RWPE1 (cell line): ENCODE measurements at places on chromosomes 11 and 22.
A peak's percentile ranks its signal among the peaks of the same experiment; 100 is the strongest.

GRCh38 chr11:112874980-112875379, 86.2 kb upstream of the NCAM1 start:
- no peak for DNase-seq

DNA sequence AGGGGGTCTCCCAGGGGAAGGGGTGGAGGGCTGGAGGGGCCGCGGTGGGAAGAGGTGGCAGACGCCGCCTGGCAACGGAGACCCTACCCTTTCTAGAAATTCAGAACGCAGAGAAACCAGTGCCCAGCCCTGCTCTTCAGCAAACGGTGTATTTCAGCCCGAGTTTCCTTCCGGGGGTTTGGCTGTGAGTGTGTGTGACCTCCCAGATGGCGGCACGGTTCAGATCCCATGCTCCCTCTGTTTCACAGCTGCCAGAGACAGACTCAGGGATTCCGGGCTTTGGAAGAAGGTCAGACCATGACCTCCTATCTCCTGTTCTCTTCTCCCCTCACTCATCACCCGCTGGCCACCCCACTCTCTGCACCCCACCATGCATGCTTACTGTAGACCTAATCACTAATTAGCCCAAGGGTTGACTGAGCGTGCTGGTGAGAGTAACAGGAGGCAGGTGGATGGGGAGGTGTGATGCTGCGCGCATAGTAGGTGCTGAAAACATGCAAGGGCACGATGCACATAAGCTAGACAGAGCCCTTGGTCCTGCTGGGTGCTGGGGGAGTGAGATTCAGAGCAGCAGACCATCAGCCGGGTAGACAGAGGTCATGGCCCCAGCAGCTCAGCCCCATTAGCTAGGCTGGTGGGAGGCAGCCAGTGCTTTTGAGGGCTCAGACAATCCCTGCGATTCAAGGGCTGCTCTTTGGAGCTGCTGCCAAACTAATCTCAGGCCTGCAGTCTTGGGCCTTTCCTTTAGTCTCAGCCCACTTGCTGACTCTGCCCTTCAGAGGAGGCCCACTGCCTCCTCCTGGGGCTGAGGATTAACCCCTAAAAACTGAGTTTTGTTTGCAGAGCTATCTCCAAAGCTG, 256.5 kb upstream of the CADM1 start:
- DNase-seq, result no peak

DNA sequence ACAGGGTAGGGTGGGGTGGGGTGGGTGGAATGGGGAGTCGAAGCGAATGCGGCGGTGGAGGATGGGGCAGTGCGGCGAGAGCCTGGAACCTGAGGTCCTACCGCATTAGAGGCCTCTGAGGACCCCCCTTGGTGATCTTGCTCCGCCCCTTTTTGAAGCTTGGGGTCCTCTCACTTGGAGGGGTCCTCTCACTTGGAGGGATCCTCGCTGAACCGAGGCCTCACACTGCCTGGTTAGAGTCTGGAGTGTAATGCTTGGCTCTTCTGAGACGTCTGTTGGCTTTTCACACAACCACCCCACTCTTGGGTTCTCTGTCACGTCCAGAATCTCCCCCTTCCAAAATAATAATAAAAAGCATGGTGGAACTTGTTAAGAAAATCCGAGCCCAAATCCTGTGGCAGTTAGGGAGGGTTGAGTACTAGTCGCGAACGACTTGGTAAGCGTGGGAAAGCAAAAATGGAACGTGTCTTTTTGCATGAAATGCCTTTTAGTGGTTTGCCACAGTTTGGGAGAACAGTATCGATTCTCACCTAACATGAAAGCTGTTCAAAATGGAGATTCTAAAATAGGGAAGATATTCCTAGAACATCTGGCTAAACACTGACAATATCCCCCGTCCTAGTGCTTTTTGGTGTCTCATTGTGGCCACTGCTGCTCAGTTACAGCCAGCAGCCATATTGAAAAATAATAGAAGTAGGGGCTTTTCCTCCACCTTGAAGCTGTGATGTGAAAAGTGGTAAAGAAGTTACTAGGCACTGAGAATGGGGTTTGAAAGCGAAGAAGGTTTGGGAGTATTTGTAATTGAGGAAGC, 822 bp downstream of the RBX1 start:
- DNase-seq, result no peak

- peak; percentile 58 for DNase-seq
These were observed 27.8 kb upstream of the PPARA start for GRCh38 chr22:46122511-46122971.

DNA sequence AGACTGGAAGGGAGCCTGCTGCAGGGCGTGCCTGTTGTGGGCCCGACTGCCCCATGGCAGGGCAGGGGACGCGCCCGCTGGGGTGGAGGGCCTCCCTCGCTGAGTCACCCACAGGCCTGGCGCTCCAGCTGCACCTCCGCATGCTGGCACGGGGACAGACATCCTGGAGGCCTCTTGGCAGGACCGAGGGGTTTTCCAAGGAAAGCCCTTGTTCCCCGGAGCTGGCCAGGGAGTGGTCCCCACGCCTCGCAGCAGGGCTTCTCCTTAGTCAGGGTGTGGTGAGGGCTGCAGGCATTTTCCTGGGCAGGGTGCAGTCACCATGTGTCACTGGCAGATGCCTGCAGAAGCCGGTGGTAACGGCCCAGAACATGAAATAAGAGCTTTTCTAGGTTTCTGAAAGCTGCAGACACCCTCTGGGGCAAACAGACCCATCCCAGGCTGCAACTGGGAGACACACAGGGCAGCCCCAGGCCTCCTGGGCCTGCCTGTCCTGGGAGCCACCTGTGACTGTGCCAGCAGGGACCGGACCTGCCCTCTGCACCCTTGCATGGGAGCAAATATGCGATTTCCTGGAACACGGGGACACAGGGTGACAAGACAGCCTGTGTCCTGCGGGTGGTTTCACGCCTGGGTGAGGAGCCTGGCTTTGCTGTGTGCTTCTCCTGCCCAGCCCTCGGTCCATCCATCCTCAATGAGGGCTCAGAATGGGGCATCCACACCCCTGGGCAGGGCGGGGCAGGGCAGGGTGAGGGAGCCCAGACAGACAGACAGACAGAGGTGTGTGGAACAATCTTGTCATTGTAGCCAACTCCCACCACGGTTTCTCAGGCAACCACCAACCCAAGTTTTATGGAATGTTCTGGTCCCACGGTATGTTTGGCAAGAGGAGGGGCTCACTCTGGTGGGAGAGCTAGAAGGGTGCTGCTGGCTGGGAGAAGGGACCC, 43.2 kb upstream of the FADD start:
- peak; percentile 86 for DNase-seq

DNA sequence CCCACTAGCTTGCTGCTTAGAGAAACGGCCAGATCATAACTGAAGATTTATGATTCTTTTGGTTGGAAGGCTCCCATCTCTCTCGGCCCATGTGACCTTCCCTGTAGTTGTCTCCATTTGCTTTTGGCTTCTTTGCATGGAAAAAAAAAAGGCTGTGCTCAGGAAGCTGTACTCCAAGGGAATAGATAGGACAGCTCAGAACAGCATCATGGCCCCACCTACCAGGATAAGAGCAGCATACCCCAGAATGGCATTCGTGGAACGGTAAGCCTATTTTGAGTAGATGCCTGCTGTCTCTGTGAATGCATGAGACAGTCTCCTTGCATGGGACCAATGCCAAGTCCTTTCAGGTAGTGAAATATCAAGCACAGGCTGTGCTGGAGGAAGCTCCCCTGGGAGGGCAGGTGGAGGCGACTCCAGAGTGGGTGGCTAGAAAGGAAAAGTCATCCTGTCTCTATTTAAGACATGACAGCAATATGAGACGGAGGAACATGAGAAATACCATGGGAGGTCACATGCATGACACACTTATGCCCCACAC, 94.1 kb upstream of the AMOTL1 start:
- peak; percentile 59 for DNase-seq

- no peak for DNase-seq
These were observed 17.3 kb downstream of the CD82 start for GRCh38 chr11:44582641-44583352.

GRCh38 chr11:65499713-65500386, 1.0 kb downstream of the MALAT1 start:
- no peak for DNase-seq

DNA sequence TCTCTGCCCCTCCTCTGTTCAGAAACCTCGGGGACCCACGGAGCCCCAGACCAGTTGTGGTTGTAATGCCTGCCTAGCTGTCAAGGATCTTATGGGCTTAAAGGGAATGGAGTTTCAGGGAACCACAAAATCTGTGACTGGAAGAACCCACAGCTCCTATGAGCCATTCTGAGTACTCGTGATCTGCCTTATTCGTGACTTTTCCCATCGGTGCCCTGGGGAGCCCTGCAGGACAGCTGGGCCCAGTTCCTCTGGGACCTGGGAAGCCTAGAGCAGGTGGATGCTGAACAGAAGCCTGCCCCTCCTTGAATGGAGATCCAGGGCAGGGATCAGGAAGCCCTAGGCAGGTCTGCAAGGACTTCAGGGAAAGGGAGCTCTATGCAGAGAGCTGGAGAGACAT, 42.1 kb upstream of the TTC12 start:
- DNase-seq, result no peak

DNA sequence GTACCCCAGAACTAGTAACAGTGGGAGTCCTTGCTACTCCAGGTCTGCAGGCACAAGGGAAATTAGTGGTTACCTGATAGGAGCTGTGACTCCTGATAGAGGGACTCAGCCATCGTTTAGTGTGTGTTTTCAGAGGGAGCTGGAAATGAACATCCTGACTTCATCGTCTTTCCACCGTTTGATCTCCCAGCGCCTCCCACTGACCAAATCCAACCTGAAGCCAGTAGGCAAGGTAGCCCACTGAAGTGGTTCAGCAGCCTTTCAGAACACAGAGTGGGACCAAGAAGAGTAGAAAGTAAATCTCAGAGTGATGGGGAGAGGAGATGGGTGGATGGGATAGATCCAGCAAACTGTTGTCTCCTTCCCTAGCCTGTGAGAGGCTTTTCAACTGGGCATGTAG, 385.9 kb downstream of the INSC start:
- no peak for DNase-seq

DNA sequence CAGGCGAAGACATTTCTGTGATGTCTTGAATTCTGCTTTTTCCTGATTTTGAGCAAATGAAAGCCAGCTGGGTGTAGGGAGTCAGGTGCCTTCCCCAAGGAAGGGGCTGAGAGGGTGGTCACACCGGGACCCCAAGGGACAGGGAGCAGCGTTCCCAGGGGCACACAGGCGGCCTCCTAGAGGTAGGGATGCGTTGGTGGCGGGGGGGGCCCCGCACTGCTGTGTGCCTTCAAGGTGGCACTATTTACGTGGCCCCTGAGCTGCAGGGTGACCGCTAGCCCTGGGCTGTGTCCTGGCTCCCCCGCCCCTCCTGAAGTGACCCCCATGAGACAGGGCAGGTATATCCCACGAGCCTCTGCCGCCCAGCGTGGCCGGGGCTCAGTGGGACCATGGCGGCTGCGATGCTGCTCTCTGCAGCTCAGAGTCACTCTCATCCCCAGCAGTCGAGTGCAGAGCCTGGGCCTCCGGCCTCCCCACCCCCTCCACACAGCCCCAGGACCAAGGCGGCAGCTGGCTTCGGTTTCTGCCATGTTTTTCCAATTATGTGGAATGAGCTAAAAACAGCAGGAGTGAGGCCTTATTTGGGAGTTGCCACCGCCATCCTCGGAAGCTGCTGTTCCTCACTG, 60.9 kb downstream of the LRP5 start:
- no peak for DNase-seq

- no peak for DNase-seq
These were observed 8.6 kb upstream of the ARHGAP8 start for GRCh38 chr22:44743804-44744211.

DNA sequence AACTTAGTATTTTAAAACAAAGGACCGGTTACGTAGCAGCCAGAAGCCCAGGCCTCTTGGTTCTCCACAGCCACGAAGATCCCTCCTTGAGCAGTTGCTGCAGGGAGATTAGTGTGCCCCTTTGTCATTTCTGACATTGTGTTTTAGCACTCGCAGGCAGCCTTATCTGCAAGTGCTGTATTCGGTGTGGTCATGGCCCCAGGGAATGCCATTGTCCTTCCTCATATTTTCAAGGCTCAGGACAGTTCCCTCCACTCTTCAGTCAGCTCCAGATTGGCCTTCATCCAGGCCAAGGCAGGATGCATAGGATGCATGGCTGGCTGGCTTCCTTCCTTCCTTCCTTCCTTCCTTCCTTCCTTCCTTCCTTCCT, 88.5 kb downstream of the ZBTB16 start:
- no peak for DNase-seq

GRCh38 chr22:29587938-29588699, 7.2 kb upstream of the NIPSNAP1 start:
- DNase-seq, result peak; percentile 52

DNA sequence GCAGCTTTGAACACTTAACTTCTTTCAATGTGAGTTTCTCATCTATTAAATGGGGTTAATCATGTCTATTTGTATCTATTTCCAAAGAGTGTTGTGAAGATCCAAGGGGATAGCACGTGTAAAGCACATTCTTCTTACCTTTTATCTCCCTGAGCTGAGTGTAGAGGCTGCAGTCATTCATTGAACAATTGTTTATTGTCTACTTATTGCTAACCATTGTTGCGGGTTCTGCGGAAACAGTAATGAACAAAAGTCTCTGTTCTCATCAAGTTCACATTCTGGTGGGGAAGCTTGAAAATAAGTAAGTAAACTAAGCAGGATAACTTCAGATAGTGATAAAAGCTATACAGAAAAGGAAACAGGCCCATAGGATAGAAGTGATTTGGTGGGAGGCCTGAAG, 27.4 kb upstream of the PLET1 start:
- no peak for DNase-seq

DNA sequence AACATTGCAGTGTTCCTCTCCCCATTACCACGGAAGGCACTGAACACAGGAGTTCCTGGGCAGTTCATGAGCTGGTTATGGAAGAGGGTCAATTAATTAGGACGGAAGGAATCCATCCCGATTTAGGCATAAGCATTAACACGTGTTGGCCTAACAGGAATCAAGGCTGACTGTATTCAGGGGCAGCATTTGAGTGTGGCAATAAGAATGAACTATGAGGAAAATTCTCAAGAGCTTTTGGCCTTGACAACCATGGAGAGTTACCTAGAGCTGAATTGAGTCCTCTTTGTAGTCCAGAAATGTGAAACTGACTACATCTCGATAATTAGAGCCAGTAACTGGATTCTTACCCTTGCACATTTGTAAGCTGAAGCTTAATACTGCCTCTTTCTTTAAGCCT, 82.4 kb upstream of the CRTAM start:
- no peak for DNase-seq

- no peak for DNase-seq
These were observed 47.2 kb downstream of the LRRC32 start for GRCh38 chr11:76623171-76623883.

- no peak for DNase-seq
These were observed 694.8 kb upstream of the CCDC179 start for GRCh38 chr11:23555085-23555484.

GRCh38 chr22:22369964-22370270, 125.3 kb downstream of the VPREB1 start:
- DNase-seq, result no peak
